ENCODE measurements at places on chromosomes 11 and 22. TPM values are rescaled to one million over a fixed set of nuclear protein-coding genes. Genes with fewer than 3 reads are reported as not detected.

Gene AASDHPPT
- 45.0 TPM for total RNA-seq

Gene CASP5
- total RNA-seq, result not detected

Gene RNF141
- total RNA-seq, result 68.6 TPM

Gene LRRC32
- total RNA-seq, result 126 TPM

Gene C11orf87
- under 0.01 TPM for total RNA-seq

Gene GVQW3
- 2.1 TPM for total RNA-seq

Gene GUCY1A2
- total RNA-seq, result 0.31 TPM

Gene DNAJB13
- total RNA-seq, result not detected

Gene MUC6
- total RNA-seq, result not detected

Gene OR5B21
- not detected for total RNA-seq

Gene ELF5
- total RNA-seq, result not detected

Gene WNT11
- total RNA-seq, result 0.26 TPM

Gene HEPN1
- total RNA-seq, result not detected

Gene ZBTB3
- 11.0 TPM for total RNA-seq

Gene COMT
- total RNA-seq, result 209 TPM

Gene ANO1
- 16.4 TPM for total RNA-seq

Gene OR2AG2
- total RNA-seq, result 0.13 TPM

Gene LUZP2
- total RNA-seq, result 0.12 TPM

Gene SBF2
- total RNA-seq, result 44.7 TPM

Gene TRABD
- total RNA-seq, result 16.5 TPM

Gene MCAM
- 33.9 TPM for total RNA-seq

Gene KRTAP5-1
- not detected for total RNA-seq

Gene OR5A1
- not detected for total RNA-seq

All from aortic smooth muscle cell (primary cell).